ENCODE measurements at places on chromosomes 5 and 9.
A peak's percentile ranks its signal among the peaks of the same experiment; 100 is the strongest.

- DNase-seq: no peak
Measured at GRCh38 chr5:90408571-90409317, 812 bp downstream of the CETN3 start.

DNA sequence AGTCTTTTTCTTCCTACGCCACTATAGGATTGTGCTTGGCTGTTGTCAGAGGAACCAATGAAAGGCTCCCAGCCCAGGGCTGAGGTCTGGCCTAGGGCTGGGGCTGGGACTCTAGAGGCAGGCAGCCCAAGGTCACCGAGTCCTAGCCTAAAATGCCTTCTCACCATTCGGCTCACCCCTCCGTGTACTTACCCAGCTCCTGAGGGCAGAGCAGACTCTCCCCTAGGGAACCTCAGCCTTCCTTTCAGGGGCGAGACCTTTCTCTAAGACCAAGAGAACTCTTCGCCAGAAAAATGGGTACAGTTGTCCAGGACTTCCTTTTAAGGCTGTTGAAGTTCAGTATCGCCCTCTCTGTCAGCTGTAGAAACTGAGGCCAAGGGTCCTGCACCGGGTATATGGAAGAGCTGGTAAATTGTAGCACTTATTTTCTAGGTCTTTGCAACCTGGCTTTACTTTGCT lies 1.7 kb upstream of the SPRY4 start:
- no peak for DNase-seq

DNA sequence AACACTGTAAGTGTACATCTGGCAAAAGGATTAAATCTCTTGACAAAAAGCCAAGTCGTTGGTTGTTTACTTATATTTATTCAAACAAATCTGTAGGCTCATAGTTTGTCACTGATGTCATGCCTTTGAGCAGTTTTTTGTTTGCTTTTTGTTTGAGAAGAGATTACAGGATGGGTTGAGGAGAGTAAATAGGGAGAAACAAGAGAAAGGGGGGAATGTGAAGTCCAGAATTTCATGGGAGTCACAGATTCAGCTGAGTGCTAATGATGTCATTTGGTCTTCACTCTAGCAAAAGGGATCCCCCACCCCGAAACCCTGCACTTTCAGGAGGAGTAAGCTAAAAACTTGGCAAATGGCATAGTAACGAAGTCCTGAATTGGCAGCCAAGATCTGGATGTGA lies 337.4 kb downstream of the GLIS3 start:
- no peak for DNase-seq

GRCh38 chr5:132629230-132629944 lies 28.6 kb upstream of the IL13 start:
- DNase-seq: no peak

DNA sequence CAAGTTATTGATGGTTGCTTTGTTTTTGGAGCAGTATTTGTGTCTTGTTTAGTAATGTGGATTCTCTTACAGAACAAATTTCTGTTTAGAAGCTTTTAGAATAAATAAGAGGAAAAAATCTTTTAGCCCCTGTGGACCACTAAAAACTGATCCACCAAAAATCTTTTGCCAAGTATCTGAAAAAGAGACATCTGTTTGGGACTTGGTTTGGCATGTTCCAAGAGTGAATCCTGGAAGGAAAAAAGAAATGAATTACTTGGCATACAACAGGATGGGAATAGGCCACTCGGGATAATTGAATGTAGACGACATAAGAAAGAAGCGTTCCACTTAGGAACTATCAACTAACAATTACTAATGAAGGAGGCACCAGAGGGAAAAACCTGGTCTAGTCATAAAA lies 1350.1 kb upstream of the C9orf72 start:
- no peak for DNase-seq

DNA sequence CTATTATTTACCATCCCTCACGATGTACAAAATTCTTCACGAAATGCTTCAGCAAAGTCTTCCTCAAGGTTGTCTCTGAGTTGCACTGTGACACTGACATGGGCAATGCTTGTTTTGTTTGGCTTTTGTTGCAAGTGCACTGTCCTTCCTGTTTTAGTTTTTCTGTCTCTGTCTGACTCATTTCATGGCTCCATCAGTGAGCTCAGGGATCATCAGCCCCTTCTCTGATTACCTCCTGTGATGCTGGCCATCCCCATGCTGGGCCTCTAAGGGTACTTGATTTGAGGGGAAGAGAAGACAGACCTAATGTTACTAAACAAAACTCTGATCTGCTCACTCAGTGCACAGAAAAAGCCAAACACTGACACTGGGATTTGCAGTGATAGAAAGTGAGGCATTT lies 37.6 kb upstream of the STX17 start:
- DNase-seq: no peak

DNA sequence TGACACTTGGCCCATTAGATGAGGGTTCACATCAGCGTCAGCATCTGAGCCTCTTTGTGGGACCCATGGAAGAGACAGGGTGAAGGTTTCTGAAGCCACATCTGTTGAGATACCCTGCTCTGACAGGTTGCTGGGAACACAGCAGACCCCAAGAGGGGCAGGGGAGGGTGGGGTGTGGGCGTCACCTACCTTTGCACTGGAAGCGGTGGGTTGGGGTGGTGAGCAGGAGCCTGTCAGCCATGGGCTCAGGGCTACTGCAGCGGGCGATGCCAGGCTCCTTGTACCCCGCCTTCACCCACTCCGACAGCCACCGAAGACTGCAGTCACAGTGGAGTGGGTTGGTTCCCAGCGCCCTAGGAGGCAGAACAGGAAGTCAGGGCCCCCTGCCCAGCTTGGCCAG lies 131.5 kb upstream of the PANK3 start:
- DNase-seq: no peak

DNA sequence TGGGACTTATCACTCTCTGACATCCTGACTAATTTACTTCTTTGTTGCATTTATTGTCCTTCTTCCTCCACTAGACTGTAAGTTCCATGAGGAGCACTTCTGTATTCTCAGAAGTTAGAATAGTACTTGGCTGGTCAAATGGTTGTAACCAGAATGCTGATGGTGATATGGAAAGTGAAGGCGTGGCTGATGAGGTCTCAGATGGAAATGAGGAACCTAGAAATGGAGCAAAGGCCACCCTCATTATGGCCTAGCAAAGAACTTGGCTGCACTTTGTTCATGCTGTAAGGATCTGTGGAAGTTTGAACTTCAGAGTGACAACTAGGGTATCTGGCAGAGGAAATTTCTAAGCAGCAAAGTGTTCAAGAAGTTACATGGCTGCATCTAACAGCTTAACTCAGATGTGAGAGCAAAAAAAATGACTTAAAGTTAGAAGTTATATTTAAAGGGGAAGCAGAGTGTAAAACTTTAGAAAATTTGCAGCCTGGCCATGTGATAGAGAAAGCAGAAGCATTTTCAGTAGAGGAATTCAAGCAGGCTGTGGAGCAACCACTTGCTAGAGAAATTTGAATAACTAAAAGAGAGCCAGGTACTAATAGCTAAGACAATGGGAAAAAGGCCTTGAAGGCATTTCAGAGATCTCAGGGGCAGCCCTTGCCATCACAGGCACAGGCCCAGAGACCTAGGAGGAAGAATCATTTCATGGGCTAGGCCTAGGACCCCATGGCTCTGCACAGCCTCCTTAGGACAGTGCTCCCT lies 14.9 kb upstream of the SLC22A5 start:
- no peak for DNase-seq

- no peak for DNase-seq
Measured at GRCh38 chr5:5387192-5387591, 35.3 kb upstream of the ICE1 start.

GRCh38 chr9:95131023-95131943 lies 186.2 kb downstream of the FANCC start:
- peak; percentile 84 for DNase-seq

DNA sequence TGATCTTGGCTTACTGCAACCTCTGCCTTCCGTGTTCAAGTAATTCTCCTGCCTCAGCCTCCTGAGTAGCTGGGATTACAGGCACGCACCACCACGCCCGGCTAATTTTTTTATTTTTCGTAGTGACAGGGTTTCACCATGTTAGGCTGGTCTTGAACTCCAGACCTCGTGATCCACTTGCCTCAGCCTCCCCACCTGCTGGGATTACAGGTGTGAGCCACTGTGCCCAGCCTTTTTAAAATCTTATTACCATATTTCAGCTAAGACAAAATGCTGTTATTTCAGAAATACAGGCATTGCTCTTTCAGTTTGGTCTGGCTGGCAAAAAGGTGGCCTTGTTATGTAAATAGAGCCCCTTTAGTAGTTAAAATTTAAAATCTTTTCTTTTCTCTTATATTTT lies 46.9 kb upstream of the GLDC start:
- DNase-seq: no peak

GRCh38 chr9:119802621-119803020 lies 433.4 kb upstream of the BRINP1 start:
- peak; percentile 29 for DNase-seq

DNA sequence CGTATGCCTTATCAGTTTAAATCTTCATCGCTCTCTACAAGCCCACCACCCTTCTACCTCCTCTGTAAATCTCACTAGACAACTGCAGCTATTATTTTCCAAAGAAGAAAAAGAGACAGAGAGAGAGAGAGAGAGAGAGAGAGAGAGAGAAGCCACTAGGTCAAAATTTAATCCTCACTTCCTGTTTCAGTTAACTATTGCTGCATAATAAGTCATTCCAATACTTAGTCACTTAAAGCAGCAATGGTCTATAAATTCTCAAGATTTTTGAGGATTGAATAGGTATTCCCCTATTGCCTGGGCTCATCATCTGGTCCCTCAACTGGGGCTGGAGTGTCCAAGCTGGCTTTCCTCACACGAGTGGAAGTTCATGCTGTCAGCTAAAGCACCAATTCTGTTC lies 68.8 kb downstream of the ITGA1 start:
- DNase-seq: no peak

DNA sequence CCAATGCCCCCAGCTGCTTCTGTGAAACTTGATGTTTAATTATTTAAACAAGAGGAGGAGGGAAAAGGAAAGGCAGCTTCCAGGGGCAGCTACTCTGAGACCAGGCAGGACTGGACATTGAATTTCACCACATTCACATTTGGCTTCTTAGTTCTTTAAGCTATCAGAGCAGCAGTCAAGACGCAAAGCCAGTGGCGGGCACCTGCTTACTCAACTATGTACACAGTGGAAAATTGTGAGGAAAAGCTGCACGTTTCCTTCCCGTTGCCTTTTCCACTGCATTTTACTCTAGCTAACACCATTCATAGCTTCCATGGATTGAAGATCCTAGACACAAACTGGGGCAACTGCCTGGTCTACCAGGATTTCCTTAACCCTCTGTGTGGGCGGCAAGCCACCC lies 200.3 kb downstream of the ERCC6L2 start:
- no peak for DNase-seq

DNA sequence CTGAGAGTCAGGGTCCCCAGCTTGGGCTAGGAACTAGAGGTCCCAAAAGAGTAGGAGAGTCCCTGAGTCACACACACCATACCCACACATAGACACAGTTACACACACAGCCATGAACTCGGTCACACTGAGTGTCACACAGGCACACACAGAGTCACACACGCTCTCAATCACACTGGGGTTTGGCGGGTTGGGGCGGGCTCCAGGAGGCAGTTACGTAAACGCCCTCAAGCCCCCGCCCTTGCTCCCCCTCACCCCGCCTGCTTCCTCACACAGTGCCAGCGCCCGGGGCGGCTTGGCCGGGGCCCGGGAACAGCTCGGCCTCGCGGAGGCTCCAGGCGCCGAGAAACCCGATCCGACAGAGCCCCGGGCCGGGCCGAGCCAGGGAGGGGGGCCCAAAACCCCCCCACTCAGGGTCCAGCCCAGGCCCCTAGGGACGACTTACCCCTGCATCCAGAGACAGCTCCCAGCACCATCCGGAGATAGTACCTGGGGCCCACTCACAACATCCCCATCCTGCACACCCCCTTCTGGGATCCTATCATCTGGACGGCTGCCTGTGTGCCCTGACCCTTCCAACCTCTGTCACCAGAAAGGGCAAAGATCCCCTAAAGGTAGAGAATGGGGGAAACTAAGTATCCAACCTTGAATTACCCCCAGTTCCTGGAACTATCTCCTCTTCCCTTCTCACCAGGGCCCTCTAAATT lies 3.5 kb upstream of the CNTFR start:
- DNase-seq: no peak

DNA sequence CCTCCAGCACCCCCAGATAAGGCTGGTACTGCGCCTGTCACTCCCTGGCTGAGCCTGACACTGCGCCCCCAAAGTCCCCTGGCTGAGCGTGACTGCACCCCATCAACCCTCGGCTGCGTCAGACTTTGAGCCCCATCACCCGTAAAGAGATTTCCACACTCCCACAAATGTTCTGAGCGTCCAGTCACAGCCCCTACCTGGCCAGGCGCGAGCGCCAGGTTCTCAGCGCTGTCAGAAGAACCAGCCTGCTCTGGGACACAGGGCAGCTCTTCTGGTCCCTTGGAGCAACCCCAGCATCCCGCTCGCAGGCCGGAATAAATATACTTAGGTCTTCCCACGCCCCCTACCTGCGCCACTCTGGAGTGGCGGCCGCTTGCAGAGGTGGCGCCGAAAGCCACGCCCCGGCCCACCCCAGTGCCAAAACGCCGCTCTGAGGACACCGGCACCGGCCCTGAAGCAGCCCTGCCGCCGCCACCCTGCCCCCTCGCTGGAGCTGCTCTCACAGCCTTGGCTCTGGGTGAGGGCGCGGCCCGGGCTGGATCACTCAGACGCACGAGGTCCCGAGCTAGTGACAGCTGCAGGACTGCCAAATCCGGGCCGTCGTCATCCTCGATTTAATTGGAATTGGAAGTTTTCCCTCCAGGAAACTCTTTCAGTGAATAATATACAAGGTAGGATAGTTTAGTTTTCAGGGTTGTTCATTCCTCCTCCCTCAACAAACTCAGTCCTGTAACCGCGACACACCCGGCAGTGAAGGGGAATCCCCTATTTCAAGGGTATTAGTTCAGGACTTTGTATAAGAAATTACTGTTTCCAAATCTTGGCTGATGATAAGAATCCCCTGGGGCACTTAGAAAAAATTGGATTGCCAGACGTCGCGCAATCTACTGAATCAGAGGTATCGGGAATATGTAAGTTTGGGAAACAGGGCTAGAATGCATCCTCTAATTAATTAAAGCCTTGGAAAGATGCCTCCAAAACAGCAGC lies 1.2 kb upstream of the CEMIP2 start:
- peak; percentile 63 for DNase-seq

DNA sequence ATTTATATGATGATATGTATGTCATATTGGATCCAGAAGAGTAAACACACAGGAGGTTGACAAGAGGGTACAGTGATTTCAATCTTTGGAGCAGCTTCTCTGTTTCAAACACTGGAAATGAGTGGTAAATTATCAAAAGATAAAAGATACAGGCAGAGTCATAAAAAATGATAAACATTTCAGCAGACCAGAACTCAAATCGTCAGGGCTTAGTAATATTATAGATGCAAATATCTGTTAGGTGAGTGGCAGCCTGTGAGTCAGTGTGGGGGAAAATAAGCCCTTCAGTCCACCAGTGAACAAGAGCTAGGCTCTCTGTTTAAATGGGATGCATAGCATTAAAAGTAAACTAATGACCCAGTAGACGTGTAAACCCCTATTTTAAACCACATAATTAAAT lies 1378.1 kb downstream of the EFNA5 start:
- DNase-seq: no peak

GRCh38 chr5:111498346-111498745 lies 14.0 kb downstream of the STARD4 start:
- no peak for DNase-seq
